ENCODE measurements at places on chromosomes 3 and 15.

DNA sequence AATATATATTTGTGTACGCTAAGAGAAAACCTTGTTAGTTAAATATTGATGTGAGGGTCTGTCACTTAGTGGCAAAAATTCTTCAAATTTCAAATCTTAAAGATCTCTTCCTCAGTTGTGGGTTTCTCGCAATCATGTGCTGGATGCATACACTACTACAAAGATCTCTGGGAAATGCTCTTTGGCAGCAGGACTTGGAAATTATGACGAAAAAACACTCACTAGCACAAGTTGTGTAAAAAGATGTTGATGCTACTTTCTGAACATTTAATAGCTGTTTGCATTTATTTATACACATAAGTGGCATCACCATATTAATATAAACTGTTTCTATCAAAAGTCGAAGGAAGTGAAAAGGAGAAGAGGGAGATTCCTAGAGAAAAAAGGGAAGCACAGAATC lies 10.8 kb upstream of the NANOGP8 start:
- DNase-seq = no peak

DNA sequence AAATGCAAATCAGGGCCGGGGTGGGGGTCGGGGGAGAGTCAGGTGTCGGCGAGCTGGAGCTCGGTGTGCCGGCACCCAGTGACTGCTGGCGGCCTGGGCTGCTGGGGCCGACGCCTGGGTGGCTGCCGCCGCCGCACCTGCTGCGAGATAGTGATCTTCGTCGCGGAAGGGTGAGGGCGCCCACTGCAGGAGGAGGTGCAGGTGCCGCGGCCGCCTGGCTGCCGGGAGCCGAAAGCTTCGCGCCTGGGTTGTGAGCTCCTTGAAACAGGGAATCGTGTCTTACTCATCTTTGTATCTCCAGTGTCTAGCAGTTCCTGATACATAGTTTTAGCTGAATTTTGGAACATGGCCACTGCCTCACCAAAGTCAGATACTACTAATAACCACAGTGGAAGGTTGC lies 64.0 kb upstream of the CPOX start:
- no peak for DNase-seq

- peak; percentile 56 for DNase-seq
Observed at GRCh38 chr3:52121464-52121805, 32.8 kb downstream of the POC1A start.

GRCh38 chr15:69583626-69584025 lies 131.0 kb downstream of the RPLP1 start:
- DNase-seq = no peak

- peak; percentile 91 for DNase-seq
Observed at GRCh38 chr3:10008588-10009344, 17.5 kb upstream of the FANCD2 start.

DNA sequence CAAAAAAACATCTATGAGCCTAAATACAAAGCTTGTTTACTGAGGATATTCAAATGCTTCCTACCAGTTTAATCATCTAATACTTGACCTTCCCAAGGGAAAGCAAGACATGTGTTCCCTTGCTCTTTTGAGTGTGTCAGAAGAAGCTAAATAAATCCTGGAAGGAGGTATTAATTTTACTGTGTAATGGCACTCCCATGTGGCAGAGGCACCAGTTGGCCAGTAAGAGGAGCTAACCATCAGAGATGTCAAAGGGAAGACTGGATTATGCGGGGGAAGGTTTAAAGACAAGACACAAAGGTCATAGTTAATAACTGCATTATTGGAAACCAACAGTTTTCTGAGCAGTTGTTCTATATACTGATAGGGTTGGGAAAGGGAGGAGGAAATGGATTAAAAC lies 125.1 kb downstream of the SUCLG2 start:
- no peak for DNase-seq

DNA sequence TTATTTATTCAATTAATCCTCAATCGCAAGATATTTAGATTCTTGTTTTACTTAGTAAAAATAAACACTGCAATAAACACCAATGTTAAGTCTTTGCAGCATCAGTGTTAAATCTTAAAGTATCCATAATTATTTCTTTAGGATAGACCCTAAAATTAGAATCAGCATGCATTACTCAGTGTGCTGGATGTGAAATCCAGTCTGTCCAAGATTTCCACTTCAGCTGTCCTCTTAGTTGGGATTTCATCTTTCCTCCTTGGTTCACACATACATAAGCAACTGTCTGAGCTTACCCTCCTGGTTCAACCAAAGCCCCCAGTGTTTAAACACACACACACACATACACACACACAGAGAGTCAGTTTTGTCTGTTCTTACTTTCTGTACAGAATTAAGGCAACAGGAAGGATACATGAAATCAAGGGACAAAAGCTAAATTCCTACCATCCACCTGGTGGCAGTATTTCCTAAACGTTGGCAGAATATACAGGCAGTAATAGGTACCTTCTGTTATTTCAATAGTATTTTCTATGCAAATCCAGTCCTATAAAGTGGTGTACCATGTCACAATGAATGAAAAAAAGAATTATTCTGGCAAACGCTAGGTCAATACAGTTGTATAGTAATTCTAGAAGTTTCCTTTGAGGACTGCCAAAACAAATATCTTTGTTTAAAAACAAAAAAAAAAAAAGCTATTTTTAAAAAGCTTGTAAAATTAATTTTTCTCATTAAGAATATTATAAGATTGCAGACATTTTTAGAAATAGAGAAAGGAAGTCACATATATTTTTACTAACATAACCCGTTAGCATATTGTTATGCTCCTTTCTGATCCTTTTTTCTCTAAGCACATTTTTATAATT lies 27.3 kb upstream of the DMXL2 start:
- DNase-seq = no peak

DNA sequence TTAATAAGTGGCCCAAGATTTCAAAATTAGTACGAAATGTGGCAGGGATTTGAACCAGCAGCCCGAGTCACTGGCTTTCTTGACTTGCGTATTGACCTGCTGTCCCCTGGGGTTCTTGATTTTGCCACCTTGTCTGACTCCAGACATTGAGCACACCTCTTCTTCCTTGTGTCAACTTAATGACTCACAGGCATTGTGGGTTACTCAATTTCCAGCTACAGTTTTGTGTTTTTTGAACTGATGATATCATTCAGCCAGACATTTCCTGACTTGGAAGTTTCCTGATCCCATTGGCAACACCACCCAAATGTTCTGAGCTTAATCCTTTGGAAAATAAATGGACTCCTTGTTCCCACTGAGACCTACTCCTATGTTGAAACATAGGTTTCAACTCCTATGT lies 64.2 kb downstream of the MOBP start:
- no peak for DNase-seq

- DNase-seq = no peak
Observed at GRCh38 chr3:45665101-45665572, 24.1 kb upstream of the SACM1L start.

- DNase-seq = no peak
Observed at GRCh38 chr3:66671291-66671690, 170.5 kb upstream of the LRIG1 start.

- peak; percentile 80 for DNase-seq
Observed at GRCh38 chr15:58066042-58066867, 744 bp upstream of the ALDH1A2 start.

- no peak for DNase-seq
Observed at GRCh38 chr15:57731530-57732103, 25.1 kb downstream of the POLR2M start.

- DNase-seq = no peak
Observed at GRCh38 chr3:30710017-30710416, 103.6 kb downstream of the TGFBR2 start.

GRCh38 chr3:130014526-130014925 lies 40.0 kb downstream of the TRH start:
- no peak for DNase-seq

- DNase-seq = no peak
Observed at GRCh38 chr3:62761711-62762110, 113.5 kb downstream of the CADPS start.

GRCh38 chr15:92393980-92394308 lies 263 bp downstream of the ST8SIA2 start:
- DNase-seq = no peak

DNA sequence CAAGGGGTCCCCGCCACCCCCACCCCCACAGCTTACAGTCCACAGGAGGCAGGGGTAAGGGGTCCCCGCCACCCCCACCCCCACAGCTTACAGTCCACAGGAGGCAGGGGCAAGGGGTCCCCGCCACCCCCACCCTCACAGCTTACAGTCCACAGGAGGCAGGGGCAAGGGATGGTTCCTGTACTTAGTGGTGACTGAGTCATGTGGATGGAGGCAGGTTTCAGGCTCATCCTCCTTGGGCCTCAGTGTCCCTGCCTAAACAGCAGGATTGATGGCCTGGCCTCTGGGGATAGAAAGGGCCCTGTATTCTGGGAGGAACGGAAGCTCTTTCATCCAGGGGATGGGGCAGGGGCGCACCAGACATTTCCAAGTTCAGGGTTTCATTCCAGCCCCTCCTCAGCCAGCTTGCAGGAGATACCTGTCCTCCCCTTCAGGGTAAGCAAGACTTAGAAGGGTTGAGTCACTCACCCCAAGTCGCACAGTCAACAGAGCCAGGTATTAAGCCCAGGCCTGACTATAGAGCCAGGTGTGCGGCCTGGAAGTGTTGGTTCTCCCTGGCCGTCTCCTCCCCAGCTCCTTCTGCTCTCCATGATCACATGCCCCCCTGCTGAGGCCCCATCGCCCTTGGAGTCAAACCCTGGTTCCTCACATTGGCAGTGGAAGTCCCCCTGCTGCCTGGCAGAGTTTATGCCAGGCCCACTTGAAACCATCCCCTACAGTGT lies 12.5 kb downstream of the CSK start:
- DNase-seq = no peak

GRCh38 chr3:151916781-151917180 lies 43.3 kb downstream of the SUCNR1 start:
- no peak for DNase-seq

DNA sequence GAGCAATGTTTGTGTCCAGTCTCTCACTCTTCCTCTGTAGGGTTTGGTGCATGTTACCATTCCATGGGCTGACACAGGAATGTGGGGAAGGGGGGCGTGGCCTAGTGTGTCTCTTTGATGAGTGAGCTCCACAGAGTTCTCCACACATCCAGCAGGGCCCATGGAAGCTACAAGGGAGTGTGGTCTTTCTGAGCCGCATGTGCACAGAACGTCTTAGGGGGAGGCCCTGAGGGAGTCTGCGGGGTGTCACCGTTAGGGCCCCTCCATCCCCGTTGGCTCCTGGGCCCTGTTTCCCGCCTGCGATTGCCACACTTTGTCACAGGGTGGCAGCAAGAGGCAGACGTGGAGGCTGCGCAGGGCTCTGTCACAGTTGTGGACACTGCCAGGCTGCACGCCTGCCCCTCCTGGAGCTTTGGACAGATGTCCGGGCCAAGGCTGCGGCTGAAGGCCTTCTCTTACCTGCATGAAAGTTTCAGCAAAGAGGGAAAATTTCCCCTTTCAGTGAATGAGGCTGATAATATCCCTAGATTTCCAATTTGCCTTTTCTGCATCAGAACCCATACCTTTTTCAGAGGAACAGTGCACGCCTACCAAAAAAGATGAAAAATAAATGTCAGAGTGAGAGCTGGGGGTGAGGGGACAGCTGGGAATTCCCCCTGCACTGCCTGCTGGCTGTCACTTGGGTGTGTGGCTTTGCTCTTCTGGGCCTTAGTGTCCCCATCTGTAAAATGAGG lies 24.3 kb downstream of the CACNA2D3 start:
- DNase-seq = peak; percentile 74

- DNase-seq = no peak
Observed at GRCh38 chr15:76553564-76553963, 217.0 kb downstream of the ISL2 start.

DNA sequence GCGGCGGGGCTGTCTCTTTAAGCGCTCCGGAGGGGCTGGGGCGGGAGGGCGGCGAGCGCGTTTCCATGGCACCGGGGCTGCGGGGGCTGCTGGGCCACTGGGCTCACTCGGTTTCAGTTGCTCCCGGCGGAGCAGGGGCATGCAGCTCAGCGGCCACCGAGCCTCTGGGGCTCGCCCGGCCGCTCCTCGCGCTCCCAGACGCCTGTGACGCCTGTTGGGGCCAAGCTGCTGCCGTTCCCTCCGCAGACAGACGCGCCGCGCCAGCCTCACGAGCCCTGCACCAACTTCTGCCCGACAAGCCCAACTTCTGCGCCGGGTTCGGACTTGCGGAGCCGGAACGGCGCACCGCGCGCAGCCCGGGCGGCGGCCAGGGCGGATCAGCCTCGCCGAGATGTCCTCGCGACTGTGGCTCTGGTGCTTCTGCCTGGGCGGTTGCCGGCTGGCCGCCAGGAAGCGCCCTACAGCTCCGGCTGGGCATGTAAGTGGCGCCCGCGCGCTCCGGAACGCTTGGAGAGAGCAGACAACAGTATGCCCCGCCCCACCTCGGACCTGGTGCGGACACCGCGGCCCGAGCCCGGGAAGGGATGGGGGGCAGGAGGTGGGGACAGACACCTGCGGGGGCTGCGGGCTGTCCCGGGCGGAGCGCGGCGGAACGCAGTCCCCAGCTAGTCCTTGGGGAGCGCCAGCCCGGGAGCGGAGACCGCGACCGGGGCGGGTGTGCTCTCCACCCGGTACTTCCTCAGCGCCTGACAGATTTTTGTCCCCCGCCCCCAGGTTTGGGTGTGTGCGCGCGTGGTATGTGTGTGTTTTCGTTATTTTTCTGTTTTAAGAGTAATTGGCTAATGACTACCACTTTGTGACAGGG lies 154.1 kb upstream of the GOLIM4 start:
- DNase-seq = peak; percentile 84

DNA sequence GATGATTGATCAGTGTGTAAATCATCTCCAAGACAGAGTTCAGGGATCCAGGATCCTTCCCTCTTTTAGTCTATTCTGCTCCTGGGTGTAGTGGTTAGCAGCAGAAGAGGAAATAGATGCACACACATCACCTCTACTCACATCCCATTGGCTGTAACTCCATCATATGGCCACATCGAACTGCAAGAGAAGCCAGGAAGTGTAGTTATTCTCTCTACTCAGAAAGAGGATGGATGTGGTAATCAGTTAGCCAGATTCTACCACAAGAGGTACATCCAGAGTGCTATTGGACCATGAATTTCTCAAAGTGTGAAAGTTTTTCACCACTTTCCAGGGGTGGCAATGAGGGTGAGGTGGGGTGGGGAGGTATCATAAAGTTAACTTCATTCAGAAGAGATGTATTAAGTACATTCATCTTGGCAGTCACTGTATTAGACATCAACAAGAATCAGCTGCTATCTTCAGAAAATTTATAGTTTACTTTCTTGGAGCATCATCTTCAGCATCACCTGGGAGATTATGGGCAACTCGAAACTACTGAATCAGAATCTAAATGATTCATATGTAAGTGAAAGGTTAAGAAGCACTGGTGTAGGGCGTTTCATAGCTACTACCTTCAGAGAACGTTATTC lies 60.6 kb upstream of the GAP43 start:
- DNase-seq = no peak

DNA sequence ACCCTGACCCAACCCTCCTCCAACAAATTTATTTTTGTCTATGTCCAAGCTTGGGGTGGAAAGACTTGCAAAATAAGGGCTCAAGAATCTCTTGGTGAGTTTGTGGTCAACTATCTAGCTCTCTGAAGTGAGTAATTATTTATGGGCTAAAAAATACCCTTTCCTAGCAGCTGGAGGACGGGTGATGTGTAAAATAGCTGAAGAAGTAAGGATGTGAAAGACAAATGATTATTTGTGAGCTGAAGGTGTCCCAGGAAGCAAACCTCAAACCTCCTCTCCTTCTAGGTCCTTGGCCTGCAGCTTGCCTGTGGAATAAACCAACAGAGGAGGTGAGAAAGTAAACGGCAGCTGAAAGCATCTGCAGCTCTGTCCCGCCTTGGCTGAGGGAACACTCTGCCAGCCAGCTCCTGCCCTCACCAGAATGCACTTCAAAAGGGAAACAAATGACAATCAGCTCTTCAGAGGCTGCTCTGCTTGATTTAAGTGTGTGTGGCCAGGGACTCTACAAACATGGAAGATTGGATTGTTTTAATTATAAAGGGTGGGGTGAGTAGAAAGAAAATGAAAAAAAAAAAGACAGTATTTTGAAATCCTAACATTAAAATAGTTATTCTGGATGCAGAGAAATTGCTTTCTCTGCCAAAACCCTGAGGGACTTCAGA lies 60.3 kb downstream of the TM4SF4 start:
- DNase-seq = no peak
